Activated CD4-positive, alpha-beta T cell treated with anti-CD3 and anti-CD28 coated beads, Interleukin-2, amount 10 ng/mL, durations not matched to agents 7 days and 5 days (primary cell): ENCODE measurements at places on chromosomes 2 and 18. TPM values are rescaled to one million over a fixed set of nuclear protein-coding genes. Genes with fewer than 3 reads are reported as not detected.

SERPINB3 gene
- total RNA-seq: not detected

DNA sequence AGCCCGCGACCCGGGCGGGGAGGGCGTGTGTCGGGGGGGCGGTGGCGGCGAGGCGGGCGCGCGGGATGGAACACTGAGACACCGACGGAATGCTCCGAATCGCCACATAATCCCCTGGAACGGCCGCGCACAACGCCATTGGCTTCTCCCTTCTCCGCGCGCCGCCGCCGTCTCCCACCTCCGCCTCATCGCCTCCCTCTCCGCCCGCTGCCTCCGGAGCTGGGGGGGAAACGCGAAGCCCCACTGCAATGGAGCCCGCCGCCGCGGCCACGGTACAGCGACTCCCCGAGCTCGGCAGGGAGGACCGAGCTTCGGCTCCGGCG, at the start of gene PHLPP1:
Gene PHLPP1 (plus strand): TSS at position 106 of the 323 bp plus-strand sequence. CDS start 143 bp downstream, at position 249.
- no peak for DNase-seq

- DNase-seq: no peak
These were observed 98.7 kb upstream of the VWC2L start for GRCh38 chr2:214311931-214312749.

DNA sequence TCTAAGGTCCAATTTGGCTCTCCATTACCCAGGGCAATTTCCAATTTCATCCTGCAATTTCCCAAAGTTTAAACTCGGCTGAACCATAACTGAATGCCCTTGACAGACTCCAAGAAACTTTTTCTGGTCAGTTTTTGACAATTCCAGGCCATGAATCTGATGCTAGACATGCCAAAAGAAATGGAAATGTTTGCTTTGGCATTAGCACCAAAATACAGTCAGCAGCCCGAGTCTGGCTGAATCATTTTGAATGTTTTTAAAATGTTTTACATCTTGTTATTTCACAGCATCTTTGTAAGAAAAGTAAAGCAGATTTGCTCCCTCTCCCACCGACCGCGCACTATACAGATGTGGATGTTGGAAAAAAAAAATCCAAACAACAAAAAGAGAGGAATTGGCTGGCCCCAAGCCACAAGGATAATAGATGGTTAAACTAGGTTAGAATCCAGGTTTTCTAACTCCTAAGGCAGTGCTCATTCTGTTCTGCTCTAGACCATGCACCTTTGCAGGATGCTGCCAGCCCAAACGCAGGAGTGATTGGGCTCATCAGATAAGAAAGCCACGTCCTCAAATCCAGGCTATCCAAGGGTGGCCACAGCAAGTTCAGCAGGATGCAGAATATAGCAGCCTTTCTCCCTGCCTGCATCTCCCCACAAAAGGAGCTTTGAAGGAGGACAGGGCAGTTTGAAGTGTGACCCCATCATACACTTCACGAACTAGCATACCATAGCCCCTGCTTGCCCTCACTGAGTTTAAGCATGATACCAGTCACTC, 167.5 kb downstream of the ALK start:
- no peak for DNase-seq

- no peak for DNase-seq
These were observed 52.2 kb upstream of the CTAGE1 start for GRCh38 chr18:22469926-22470247.

DNA sequence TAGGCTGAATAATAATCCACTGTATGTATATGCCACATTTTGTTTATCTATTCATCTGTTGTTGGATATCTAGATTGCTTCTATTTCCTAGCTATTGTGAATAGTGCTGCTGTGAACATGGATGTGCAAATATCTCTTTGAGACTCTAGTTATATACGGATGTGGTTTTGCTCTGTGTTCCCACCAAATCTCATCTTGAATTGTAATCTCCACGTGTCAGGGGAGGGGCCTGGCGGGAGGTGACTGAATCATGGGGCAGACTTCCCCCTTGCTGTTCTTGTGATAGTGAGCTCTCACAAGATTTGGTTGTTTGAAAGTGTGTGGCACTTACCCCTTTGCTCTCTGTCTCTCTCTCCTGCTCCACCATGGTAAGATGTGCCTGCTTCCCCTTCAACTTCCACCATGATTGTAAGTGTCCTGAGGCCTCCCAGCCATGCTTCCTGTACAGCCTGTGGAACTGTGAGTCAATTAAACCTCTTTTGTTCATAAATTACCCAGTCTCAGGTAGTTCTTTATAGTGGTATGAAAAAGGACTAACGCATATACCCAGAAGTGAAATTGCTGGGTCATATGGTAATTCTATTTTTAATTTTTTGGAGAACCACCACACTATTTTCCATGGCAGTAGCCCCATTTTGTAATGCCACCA, 86.1 kb upstream of the UPP2 start:
- peak; percentile 22 for DNase-seq

DNA sequence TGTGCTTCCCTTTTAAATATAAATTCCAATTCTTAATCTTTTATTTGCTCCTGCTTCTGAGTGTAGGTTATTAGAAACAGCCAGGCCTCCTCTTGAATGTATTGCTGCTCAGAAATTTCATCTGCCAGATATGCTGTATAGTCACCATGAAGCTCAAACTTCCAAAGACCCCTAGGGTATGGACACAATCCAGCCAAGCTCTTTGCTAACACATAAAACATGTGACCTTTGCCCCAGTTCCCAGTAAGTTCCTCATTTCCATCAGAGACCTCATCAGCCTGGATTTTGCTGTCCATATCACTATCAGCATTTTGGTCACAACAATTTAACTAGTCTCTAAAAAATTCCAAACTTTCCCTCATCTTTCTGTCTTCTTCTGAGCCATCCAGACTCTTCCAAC, 75.2 kb downstream of the MAP2 start:
- DNase-seq: no peak

- DNase-seq: no peak
These were observed 321.8 kb downstream of the ZEB2 start for GRCh38 chr2:144198116-144198515.

DNA sequence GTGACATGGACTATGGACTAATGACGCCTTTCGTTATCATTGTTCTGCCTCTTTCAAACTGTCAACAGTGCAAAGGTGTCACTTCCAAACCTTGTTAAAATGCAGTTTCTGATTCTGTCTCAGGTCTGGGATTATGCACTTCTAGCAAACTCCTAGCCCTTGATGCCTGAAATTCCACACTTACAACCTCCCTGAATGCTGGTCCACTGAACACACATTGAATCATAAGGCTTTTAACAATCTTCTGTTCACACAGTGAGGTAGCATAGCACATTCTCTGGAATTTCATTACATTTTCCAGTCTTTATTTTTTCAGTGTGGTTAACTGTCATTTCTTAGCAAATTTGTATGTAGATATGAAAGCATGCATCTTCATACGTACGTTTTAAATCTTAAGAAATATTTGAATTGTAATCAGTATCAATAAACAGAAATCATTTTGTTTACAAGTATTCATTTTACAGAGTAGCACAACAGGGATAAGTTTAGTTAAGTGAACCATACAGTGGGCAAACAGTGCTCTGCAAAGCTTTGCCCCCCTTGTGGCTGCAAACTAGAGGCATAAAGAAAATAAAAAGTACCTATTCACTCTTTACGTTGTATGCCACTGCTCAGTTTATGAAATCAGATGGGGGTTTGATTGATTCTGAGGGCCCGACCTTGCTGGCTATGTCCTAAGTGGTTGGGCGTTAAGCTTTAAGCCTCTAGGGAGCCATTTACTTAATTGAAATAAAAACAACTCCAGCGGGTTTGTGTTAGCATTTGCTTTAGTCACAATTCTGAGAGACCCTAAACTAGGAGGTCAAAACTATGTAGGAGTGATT, 250.8 kb downstream of the LRRTM1 start:
- no peak for DNase-seq

DNA sequence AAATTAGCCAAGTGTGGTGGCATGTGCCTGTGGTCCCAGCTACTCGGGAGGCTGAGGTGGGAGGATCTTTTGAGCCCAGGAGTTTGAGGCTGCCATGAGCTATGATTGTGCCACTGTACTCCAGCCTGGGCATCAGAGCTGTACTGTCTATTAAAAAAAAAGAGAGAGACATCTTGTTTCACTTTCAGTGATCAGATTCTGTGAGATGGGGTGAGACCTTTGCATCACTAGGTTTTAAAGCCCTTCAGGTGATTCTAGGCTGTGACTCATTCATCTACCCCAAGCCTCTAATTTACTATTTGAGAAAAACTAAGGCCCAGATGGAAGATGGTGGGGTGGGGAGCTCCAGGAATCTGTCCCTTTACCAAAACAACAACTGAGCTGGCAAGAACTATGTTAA, 7.1 kb downstream of the C2orf92 start:
- DNase-seq: no peak

DNA sequence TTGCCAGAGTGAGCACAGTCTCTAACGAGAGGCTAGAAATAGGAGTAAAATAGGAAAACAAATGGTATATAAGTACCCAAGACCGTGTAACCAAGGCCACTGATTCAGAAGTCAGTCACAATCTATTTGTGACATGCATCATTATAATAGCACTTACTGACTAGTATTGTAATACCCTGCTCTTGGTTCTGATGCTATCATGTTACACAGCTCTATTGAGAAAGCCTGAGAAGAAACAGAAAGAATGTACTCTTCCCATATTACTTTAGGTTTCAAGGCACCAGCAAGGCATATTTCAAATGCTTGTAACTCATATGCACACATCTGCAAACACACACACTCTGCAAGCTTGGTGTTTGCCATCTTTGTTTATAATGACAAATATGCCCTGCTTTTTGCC, 746.4 kb downstream of the SLC4A3 start:
- no peak for DNase-seq

GRCh38 chr18:48543228-48543627, 4.4 kb downstream of the CTIF start:
- peak; percentile 37 for DNase-seq

- no peak for DNase-seq
These were observed 95.9 kb upstream of the SPTBN1 start for GRCh38 chr2:54360055-54360792.

FN1 gene
- total RNA-seq: 0.44 TPM

CUL3 gene
- total RNA-seq: 77.4 TPM

DNA sequence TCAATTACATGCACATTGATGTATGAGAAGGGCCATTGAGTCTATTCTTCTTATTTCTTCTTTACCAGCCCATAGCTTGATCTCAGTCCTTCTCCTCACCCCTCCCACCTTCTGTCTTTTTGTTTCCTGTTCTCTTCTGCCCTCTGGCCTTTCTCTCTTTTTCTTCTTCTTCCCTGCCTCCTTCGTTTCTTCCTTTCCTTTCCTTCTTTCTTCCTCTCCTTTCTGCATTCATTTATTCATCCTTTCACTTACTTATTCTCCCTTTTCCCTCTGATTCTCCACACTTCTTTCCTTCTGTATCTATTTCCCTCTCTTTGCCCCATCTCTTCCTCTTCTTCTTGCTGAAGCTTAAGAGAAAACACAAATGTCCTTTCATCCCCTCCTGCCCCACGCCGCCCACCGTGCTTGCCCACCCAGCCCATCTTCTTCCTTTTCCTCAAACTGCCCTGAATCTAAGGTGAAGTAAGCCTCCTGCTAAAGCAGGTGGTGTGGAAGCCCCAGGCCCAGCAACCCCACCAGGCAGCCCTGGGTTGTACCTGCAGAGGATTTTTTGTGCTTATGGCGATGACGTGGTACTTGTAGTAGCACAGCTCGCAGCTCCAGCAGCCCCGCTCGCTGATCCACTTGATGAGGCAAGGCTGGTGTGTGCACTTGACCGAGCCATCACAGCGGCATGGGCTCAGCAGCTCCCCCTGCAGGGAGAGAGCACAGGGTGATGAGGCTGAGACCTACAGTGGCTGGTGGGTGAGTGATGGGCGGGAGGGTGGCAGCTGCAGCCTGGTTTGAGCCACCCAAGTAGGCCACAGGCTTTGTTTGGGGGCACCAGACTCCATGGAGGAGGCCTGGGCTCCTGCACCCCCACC, 89.0 kb downstream of the MARCHF4 start:
- DNase-seq: no peak

DNA sequence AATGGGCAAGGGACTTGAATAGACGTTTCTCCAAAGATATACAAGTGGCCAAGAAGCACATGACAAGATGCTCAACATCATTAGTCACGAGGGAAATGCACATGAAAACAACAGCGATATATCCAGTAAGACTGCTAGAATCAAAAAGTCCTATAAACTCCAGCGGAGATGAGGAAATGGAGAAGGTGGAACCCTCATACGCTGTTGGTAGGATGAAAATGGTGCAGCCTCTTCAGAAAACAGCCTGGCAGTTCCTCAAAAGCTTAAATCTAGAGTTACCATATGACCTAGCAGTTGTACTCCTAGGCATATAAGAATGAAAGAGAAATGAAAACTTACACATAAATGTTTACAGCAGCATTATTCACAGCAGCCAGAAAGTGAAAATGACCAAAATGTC, 48.1 kb downstream of the HPCAL1 start:
- no peak for DNase-seq

- no peak for DNase-seq
These were observed 29.8 kb upstream of the LCLAT1 start for GRCh38 chr2:30417253-30417652.

GRCh38 chr18:80202264-80202998, 44.9 kb downstream of the PARD6G start:
- DNase-seq: peak; percentile 20

SIGLEC15 gene
- not detected for total RNA-seq

PRLH gene
- total RNA-seq: not detected

GRCh38 chr2:64337314-64337713, 116.6 kb upstream of the LGALSL start:
- no peak for DNase-seq

GRCh38 chr2:159513745-159514144, 102.6 kb downstream of the BAZ2B start:
- no peak for DNase-seq

OTOS gene
- total RNA-seq: not detected

DNA sequence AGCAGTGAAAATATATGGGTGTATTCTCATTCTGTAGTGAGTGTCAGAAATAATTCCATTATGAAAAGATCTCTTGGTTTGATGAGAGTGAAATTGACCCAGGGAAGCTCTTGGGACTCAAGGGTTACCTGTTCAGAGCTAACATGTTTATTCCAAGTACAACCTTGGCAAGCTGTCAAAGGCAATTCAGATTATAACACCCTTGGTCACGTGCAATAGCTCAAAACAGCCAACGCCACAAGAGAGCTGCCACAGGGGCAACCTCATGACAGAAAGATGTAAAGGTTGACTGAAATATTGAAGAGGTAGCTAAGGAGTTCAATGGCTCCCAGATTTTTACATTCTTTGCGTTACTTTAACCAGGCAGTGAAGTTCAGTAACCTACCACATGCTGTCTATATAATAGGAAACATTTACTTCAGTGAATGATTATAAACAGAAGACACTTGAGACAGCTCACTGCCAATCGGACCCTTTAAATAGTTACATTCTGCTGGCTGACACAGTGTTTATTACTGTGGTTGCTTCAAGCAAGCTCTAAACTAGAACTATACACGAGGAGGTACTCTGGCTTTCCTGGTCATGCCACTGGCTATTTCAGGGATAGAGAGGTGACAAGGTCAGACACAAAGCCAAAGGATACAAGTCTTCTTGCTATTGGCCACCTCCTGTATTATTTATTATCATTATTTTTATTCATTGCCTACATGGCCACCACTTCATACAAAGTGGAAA, 187.3 kb downstream of the PID1 start:
- no peak for DNase-seq

ELAC1 gene
- total RNA-seq: 9.1 TPM

EMX1 gene
- total RNA-seq: not detected
